ENCODE measurements at places on chromosomes 5 and 9.

GRCh38 chr5:168699002-168699401 lies 119.8 kb upstream of the PANK3 start:
- DNase-seq, result no peak

- no peak for DNase-seq
These were observed 37.8 kb downstream of the GABRP start for GRCh38 chr5:170821257-170821800.

- DNase-seq, result no peak
These were observed 3.0 kb upstream of the ZBTB34 start for GRCh38 chr9:126857261-126857960.

- no peak for DNase-seq
These were observed 256.2 kb downstream of the ARHGAP26 start for GRCh38 chr5:143026380-143026779.

GRCh38 chr5:159345336-159345735 lies 15.0 kb upstream of the IL12B start:
- no peak for DNase-seq

DNA sequence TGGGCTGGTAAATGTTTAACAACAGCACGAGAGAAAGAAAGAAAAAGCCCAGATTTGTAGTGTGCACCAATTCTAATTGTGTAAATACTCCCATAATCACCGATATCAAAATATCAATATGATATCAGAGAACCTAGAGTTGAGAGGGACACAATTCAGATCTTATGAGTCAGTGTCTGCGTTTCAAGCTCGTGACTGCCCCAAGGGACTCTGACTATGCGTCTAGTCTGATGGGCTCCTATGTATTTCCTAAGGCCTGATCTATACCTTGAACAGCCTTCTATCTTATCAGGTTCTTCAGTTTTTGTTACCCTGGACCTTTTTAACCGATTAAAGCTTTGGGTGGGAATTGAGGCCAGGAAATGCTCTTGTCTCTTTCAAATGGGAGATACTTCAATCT lies 243.0 kb upstream of the SLC24A2 start:
- DNase-seq, result no peak

GRCh38 chr5:115875447-115875846 lies 33.7 kb downstream of the AP3S1 start:
- no peak for DNase-seq

DNA sequence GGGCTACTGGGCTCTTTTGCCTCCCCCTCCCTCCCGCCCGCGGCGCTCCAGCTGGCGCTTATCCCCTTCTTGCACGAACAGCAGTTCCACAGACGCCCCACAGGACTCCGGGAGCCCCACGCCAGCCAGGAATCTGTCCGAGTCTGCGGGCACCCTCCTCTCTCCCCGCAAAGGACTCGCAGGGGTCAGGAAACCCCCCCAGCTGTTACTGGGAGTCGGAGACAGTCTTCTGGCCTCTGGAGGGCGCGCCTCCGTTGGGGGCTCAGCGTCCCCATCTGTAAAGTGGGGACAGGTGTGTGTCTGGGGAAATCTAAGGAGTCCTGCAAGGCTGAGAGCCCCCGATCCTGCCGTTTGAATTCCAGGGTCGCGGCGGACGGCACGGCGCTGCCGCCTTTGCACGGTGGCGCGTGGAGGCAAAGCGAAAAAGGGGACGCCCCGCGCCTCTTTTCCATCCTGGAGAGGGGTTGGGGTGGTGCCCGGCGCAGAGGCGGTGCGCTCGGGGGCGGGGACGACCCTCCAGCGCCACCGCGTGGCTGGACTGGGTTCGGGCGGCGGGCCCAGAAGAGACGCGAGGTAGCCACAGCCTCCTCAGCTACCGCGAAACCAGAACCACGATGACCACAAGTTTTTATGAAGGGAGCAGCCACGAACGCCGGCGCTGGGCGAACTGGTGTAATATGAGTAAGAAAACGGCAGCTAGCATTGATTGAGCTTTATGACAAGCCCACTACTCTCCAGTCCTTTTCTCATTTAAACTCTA lies 2.8 kb upstream of the CCIN start:
- DNase-seq, result peak; percentile 63

GRCh38 chr5:120446068-120446492 lies 18.0 kb upstream of the PRR16 start:
- DNase-seq, result no peak

DNA sequence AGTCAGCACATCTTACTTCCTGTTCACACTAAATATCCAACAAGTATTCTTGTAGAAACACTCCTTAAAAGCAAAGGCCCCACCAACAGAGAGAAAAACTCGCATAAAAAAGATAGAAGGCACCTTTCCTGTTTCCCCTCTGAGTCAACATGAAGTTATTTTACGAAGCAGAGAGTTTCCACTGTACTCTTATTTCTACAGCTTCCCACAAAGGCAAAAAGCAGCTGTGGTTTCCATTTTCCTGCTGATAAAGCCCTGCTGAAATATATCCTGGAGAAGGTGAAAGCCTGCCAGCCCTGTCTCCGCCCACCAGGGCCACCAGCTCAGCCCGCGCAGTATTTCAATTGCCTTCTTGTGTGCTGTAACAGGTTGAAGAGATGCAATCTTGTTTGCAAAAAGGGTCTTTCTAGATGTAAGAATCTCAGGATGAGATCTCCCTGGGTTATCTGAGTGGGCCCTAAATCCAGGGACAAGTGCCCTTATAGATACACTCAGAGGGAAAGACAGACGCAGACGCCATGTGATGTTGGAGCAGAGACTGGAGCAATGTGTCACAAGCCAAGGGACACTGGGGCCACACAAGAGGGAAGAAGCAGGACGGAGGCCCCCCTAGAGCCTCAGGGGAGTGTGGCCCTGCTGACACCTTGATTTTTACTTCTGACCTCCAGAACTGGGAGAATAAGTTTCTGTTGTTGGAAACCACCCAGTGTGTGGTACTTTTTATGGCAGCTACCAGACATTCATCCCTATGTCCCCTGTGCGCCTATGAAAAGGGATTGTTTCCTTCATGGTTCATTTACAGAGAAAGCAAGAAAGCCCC lies 19.9 kb downstream of the SEMA4D start:
- DNase-seq, result no peak

DNA sequence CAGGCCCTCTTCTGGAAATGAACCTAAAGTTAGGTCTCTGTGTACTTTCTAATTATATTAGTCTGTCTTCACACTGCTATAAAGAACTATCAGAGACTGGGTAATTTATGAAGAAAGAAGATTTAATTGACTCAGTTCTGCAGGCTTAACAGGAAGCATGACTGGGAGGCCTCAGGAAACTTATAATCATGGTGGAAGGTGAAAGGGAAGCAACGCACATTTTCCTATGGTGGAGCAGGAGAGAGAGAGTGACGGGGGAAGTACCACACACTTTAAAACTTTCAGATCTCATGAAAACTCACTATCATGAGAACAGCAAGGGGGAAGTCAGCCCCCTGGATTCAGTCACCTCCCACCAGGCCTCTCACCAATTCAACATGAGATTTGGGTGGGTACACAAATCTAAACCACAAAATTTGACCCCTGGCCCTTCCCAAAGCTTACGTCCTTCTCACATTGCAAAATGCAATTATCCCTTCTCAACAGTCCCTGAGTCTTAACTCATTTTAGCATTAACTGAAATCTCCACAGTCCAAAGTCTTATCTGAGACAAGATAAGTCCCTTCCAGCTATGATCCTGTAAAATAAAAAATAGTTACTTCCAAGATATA lies 40.7 kb downstream of the TRIP13 start:
- DNase-seq, result no peak

- DNase-seq, result no peak
These were observed 59.6 kb upstream of the SPATA31C2 start for GRCh38 chr9:88197781-88198340.

- DNase-seq, result no peak
These were observed 38.4 kb downstream of the RCL1 start for GRCh38 chr9:4831119-4831518.

Data from NK-92 treated with Interleukin-12 subunit alpha and Interleukin-12 subunit beta, amount 100 ng/mL, for 24 hours (cell line).